ENCODE measurements at places on chromosomes 1 and 21.
A peak's percentile ranks its signal among the peaks of the same experiment; 100 is the strongest.

- no peak for DNase-seq
These were observed 21.8 kb upstream of the LRRC53 start for GRCh38 chr1:74534241-74534640.

DNA sequence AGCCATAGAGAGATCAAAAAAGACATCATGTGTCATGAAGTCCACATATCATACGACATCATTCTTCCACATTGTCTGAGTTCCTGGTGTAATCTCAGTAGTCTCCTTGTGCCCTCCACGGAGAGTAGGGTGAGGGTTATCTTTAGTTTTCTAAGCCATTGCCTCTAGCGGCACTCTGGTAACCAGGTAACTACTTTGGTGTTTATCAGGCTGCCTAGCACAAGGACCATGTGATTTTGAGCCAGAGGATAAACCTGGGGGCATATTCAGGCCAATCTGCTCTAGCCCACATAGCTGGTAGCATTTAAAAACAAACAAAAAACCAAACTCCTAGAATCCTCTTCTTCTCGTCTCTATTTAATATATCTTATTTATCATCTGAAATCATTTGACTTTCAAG is 147.4 kb downstream of the GDAP2 start:
- no peak for DNase-seq

- DNase-seq, result no peak
These were observed 405.3 kb downstream of the RRAGC start for GRCh38 chr1:38454236-38454635.

GRCh38 chr21:36099000-36099399 is 29.2 kb downstream of the CBR1 start:
- no peak for DNase-seq

DNA sequence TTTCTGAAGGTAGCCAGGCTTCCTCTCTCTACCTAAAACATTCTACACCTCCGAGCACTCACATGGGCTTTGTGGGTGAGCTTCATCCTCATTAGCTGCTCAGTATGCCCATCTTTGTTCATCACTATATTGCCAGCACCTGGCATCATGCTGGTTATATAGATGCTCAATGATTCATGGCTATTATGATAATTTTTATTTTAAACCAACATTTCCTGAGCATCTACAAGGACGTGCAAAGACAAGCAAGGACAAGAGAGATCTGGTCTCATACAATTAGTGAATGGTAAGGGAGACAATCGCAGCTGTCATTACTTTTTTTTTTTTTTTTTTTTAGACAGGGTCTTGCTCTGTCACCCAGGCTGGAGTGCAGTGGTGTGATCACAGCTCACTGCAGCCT is 11.3 kb upstream of the QSOX1 start:
- no peak for DNase-seq

DNA sequence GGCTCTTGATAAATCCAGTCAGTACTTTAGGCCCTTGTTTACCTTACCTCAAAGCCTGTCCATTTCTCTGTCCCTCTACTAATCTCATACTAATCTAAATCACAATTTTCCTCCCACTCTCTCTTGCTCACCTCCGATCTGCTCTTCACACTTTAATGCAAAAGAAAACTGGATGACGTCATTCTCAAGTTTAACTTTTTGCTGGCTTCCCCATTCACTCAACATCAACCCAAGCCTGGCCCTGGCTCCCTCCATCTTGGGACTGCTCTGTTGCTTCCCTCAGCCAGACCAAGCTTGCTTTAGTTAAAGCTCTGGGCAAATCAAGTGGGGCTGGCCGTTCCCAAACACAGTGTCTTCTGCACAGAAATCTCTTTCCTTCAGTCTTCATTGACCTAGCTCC is 29.7 kb downstream of the COA6 start:
- no peak for DNase-seq

DNA sequence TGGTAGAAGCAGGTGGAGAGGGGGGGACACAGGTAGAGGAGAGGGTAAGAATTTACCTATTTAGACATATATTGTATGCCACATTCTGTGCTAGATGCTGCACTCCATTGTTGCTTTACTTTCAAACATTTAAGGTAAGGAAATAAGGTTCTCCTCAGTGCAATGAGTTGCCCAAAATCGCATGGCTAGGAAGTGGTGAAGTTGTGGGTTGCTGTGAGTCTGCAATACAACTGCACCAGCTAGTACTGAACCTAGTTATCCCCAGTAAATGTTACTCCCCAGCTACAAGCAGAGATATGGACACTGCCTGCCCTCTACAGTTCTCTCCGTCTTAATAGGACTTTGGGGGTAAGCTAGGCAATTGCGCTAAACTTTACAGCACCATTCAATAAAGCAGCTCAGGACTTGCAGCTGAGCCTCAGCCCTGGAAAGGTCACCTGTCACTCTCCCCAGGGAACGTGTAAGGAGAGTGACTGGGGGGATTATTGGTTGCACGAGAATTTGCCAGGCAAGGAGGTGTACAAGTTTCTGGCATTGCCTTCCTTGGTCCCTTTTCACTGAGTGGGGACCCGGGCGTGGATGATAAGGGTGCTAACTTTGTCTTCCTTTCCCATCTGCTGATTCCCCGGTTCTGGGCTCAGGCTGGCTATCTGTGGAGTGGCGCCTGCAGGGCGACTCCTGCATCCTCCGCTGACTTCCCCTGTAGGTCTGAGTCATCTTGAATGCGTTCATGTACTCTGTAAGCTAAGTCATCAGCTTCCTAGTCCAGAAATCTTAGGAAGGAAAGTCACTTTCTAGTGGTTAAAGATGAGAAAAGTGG is 71.3 kb upstream of the CNTN2 start:
- DNase-seq, result no peak

DNA sequence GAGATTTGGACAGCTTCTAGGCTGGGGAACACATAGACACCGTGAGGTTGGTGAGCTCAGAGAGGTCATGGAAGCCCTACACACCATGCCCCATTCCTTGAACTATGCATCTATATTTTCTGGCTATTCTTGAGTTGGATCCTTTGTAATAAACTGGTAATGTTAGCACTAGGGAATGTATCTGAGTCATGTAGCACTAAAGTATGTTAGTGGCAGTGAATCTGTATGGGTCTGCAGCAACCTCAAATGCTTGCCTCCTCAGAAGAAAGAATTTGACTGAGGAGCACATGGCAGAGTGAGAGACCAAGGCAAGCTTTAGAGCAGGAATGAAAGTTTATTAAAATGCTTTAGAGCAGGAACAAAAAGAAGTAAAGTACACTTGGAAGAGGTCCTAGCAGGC is 43.7 kb upstream of the LRRC7 start:
- DNase-seq, result no peak

- no peak for DNase-seq
These were observed 39.0 kb downstream of the CTNNBIP1 start for GRCh38 chr1:9871021-9871420.

DNA sequence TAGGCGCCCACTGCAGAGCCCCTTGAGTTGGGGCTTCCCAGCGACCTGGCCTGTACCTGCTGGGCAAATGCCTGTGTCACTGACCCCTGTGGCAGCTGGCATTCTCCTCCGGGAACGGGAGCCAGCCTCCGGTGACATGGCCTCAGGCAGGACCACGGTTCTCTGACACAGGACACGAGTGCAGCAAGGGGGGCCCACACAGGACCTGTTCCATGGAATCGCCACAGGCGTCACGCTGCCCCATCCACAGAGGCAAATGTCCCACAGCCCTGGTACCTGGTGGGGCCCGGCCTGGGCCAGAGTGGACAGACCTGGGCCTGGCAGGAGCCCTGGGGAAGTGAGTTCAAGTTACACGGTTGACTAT is 2.6 kb downstream of the ITGB2 start:
- DNase-seq, result no peak

GRCh38 chr1:155383406-155383805 is 62.7 kb downstream of the RUSC1 start:
- no peak for DNase-seq

- DNase-seq, result peak; percentile 4
These were observed 97.8 kb downstream of the FMN2 start for GRCh38 chr1:240189386-240189989.

GRCh38 chr1:79662596-79662995 is 656.1 kb upstream of the ADGRL4 start:
- DNase-seq, result no peak

DNA sequence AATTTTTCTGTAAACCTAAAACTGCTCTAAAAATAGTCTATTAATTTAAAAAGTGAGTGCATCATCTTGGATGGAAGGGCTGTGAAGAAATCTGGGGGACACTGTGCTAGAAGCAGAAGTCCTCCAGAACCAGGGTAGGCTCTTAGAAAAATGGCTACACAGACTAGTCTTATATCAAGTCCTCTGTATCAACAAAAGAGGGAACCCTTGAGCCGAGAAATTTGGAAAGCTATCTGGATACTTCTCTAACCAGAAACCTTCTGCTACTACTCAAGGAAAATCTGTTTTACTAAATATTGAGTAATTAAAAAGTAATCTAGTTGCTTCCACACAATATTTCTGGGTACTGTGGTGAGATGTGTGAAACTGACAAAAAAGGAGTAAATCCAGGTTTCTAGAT is 92.1 kb downstream of the WDR3 start:
- no peak for DNase-seq

DNA sequence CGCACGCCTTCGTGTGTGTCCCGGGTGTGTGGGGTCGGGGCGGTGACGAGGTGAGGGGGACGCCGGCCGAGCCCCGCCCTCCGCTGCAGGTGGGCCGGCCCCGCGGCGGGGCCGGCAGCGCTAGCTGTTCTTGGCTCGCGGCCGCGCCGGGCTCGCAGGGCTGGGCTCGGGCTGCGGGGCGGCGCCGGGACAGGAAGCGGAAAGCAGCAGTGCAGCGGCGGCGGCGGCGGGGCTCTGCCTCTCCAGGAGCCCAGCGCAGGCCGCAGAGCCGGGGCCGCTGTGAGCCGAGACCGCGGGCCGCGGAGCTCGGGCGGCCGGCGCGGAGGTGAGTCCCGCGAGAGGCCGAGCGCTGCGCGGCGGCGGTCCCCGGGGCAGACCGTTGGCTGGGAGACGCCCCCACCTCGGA is at the start of gene VANGL1:
Gene VANGL1, plus strand, starts transcription at position 209 of the 406 bp plus-strand sequence. CDS start 9,444 bp downstream, outside the sequence.
- DNase-seq, result no peak

DNA sequence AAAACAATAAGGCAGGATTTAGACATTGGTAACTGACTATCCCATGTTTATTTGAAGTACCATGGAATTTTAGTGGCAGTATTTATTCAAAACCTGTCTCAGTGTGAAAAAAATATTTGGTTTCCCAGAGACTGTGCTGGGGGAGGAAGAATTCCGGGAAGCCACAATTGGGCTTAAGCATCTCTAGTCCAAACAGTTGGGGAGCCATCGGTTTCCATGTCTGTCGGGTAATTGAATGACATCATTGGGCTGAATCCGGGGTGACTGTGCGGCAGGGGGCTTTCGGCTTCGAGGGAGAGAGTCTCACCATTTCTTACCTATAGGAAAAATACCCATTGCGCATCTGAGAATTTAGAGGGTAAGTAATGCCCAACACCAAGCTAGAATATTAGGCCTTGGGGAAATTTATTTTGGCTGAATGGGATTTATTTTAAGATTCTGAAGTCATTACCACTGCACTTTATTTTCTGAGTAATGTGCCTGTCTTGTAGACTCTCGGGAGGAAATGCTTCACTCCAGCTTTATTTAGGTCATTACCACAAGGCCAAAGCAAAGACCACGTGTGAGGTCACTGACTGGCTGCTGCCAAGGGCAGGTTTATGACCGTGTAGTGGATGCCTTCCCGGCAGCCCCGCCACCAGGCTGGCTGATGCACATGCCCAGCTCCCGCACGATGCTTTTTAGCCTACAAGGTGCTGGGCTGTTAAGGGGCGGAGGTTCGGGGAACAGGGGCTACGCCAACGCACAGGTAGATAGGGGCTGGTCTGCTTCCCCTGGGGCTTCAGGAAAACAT is 23.1 kb upstream of the UMODL1 start:
- DNase-seq, result no peak

DNA sequence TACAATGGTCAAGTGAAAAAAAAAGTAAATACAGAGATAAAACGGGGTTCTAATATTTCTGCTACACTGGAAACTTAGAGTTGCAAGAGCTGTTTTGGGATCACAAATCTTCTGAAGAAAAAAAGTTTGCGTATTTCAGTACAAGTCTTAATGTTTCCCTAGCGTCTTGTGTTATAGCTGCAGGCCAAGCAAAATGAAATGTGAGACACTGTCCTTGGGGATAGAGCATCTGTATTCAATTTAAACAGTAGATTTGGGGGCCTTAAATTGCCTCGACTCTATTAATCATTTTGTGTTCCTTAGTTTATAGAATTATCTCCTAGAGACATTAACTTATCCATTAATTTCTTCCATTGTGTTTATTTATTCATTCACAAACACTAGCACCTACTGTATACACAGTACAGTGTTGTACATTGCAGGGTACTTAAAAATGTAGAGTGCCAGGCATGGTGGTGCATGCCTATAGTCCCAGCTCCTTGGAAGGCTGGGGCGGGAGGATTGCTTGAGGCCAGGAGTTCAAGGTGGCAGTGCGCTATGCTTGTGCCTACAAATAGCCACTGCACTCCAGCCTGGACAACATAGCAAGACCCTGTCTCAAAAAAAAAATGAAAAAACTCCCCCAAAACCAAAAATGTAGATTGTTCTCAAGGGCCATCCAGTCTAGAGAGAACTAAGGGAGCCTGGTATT is 7.9 kb downstream of the DISC1 start:
- no peak for DNase-seq

GRCh38 chr1:61588736-61589672 is 135.9 kb downstream of the TM2D1 start:
- no peak for DNase-seq

DNA sequence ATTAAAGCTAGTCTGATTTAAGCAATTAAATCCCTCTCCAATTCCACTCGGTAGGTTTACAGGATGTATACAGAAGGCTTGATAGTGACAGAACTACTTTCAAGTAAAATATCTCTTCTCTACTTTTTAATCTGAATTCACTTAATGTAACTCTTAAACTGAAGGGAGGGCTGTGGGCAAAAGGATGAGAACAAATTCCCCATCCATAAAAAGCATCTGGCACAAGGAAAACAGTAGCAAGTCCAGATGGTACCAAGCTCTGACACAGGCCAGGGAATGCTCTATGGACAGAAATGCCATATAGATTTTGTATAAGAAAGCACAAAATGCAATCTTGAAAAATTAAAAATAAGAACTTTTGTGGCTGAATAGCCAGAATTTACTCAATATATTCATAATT is 53.1 kb upstream of the USH2A start:
- no peak for DNase-seq

- DNase-seq, result no peak
These were observed 3.8 kb upstream of the SLC30A2 start for GRCh38 chr1:26049531-26050247.

DNA sequence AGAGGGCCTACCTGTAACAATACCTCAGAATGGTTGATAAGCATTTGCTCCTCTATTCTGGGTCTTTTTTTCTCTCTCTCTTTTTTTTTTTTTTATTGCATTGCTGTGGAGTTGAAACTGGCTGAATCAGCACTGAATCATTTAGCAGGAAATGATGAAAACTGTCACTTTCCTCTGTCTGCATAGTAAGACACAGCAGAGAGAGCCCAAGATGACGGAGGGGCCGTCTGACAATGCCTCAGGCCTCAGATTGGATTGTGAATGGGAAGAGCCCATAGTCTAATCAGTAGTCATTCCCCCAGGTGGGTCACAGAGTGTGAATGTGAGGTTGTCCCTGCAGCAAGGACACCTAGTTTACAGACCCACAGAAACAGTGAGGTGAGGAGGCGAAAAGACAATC is 193.2 kb upstream of the PLXNA2 start:
- no peak for DNase-seq

All from NCI-H2081 treated with DMSO at 0.1 percent for 48 hours (cell line).